Retina (tissue), 1 donor: ENCODE measurements at places on chromosomes 7 and 10.
A peak's percentile ranks its signal among the peaks of the same experiment; 100 is the strongest.

GRCh38 chr7:128872394-128872824 is 9.8 kb downstream of the ATP6V1F start:
- no peak for DNase-seq

DNA sequence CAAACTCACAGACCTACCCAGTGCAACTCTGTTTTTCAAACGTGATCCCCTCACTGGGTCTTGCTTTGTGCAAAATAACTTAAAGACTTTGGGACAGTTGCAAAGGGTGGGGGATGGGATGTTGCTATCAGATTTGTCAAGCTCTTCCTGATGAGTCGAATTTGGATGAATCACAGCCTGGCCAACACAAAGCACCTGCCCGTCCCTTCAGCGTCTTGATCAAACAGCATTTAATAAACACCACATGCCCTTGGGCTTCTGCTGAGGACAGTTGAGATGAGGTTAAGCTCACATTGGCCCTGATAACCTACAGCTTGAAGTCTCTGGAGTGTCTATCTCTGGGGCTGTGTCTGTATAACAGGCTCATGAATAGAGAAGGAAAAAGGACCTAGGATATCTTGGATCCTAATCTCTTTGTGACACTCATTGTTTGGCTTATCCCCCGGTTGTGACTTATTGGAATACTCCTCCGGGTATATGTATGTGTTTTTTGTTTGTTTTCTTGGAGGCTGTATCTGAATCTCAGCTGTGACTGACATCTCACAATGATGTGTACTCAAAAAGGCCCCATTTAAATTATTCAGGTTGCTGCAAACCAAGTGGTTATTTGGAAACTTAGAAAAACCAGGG is 132.6 kb upstream of the NAMPT start:
- DNase-seq, result no peak

- peak; percentile 97 for DNase-seq
Observed at GRCh38 chr10:70052462-70053217, at the start of gene MACROH2A2. MACROH2A2 (plus strand) TSS chr10:70052846; CDS start chr10:70075659, 22,813 bp downstream.

DNA sequence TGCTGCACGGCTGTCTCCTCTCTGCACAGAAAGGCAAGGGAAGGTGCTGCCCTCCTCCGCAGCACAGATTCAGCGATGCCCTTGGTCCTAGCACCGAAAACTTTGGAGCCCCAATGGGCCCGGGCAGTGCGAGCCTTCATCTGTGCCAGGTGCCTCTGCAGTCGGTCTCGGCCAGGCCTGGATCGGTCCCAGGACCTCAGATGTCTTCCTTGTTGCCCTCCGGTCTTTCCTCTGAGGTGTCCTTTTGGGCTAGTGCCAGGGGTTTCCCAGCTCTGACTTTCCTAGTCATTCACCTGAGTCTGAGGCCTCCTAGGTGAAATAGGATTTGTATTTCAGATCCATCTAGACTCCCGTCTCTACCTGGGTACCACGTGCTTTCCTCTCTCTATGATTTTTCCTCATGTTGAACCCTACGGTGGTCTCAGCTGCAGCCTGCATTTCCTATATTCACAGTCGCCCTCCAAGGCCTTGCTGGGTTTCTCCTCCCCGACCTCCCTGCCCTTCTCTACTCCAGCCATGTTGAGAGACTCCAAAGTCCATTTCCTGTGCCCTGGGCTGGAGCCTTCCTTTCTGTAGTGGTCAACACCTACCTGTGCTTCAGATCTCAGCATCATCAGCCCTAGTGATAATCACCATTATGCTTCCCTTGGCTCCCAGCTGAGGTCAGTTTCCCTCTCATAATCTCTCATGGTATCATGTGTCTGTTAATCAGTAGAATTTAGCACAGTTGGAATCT is 92.0 kb upstream of the PRSS58 start:
- DNase-seq, result no peak

DNA sequence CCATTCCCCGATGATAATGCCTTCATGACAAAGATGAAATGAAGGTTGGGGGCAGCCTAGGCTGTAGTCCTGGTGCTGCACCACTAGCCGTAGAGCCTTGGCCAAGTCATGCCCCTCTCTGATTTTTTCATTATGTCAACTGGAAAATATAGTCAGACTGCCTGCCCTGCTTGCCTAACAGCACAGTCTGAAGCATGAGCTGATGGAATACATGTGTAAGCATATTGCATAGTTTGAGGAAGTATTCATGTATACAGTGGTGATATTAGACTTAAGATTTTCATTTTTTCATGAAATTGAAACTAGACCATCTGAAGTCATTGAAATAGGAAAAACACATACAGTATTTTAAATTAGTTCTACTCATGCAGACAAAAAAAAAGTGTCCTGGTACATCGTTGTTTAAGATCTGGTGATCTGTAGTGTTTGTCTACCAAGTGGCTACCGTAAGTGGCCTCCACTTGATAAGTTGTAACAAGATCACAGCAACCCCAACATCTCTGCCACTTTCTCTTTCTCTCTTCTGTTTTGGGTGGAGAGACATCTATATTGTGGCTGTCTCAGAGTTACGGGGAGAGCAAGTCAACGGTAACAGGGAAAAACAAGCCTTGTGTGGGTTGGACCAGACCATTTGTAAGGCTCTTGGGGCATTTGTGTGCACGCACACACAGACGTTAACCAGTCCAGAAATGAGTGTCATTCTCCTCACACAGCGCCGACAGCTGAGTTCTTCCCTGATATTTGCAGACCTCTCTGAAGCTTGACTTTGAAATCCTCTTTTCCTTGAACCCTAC is 716.6 kb upstream of the GALNT17 start:
- no peak for DNase-seq

DNA sequence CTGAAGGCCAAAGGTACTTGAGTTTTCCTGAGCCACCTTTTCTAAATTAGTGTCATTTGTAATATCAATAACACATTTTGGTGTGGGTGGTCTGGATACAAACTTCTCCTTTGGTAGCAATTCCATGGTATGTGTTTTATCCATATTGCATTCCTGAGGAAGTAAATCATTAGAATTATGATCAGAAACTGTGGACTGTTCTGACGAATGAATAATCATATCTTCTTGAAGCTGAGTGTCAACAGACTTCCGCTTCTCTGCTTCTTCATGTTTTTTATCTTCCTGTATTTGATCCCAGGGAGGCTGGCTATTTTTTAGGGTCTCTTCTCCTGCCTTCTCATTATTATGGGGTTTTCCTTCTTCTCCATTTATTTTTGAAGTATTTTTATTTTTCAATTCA is 81.4 kb downstream of the NRBF2 start:
- no peak for DNase-seq

GRCh38 chr10:60525716-60526585 is 136.3 kb upstream of the ANK3 start:
- peak; percentile 36 for DNase-seq

DNA sequence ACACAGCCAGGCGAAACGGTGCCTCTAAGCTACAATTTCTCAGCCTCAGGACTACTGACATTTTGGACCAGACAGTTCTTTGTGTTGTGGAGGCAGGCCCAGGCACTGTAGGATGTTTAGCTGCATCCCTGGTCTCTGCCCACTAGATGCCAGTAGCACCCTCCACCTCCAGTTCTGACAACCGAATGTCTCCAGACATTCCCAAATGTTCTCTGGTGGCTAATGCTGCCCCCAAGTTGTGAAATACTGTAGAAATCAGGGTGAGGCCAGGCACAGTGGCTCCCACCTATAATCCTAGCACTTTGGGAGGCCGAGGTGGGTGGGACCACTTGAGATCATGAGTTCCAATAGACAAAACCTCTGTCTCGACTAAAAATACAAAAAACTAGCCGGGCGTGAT is 18.2 kb downstream of the HNRNPF start:
- DNase-seq, result no peak

- no peak for DNase-seq
Observed at GRCh38 chr7:142442396-142442795, 184.5 kb upstream of the PRSS58 start.

GRCh38 chr10:59709395-59710125 is at the start of gene SLC16A9:
SLC16A9 (minus strand) TSS chr10:59709850; CDS start chr10:59684291, 25,559 bp downstream.
- DNase-seq, result peak; percentile 95

- DNase-seq, result no peak
Observed at GRCh38 chr7:114857605-114858004, 64.3 kb upstream of the MDFIC start.

DNA sequence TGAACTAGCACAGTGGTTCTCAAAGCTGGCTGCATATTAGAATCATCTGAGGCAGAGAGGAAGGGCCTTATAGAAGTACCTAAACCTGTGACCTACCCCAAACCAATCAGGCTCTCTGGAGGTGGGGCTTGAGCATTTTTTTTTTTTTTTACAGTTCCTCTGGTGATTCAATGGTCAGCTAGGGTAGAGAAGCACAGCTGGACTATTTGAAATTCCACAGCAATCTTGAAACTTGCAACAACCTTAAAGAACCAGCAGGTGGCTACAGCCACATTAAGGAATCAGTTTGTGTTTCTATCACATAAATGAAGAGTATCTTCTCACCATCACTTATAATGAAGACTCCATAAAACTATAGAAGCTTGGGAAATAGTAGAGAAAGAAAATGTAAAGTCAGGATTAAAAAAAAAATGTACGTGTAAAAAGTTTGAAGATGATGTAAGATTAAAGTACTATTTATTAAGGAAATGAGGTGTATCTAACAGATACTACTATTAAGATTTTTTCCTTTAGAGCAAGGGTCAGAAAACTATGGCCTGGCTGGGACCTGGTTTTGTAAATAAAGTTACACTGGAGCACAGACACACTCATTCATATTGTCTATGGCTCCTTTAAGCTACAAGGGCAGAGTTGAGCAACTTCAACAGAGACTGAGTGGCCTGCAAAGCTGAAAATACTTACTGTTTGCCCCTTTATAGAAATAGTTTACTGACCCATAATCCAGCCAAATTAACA is 3.8 kb downstream of the RTKN2 start:
- peak; percentile 59 for DNase-seq

DNA sequence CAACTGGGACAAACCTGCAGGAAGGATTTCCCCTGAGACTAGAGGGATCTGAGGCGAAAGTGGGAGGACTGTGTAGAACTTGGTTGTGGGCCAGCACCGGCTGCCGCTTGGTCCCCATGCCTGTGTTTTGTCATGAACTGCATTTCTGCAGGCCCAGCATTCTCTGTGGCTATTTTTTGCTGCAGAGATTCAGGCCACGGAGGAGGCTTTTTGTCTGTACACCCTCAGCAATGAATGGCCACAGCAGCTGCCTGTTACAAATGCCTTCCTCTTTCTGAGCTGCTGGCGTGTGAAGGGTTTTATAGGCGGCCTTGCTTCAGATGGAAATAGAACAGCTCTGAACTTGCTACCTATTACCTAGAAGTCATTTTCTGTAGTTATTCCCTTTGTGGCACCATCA is 164.4 kb downstream of the SH2D4B start:
- DNase-seq, result no peak

DNA sequence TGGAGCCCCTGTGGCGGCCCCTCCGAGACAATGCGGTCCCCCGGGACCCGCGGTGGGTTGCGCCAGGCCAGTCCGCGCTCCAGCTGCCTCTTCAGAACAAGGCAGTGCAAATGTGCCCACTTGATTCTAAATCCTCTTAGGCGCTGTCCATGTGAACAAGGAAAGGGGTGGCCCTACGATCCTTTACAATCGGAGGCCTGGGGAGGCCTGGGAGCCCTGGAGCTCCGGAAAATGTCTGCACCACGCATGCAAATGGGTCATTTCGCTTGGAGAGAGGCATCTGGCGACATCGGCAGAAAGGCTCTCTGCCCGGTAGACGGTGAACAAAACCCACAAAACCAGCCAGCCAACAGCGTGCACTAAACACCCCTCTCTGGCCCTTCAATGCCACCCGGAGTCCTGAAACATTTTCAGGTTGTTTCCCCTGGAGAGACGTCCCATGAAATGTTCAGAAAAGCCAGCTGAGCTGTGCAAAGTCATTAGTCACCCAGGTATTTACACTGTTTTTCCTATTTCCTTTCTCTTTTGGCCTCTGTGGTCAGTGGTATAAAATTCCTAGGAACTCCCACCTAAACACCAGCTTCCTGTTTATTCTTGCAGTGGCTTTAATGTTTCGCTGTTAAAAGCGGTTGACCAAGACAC is 102.8 kb upstream of the ZNF438 start:
- peak; percentile 94 for DNase-seq

GRCh38 chr10:124524991-124525653 is 63.5 kb downstream of the LHPP start:
- no peak for DNase-seq

GRCh38 chr7:22447762-22448161 is 52.2 kb downstream of the STEAP1B start:
- no peak for DNase-seq

DNA sequence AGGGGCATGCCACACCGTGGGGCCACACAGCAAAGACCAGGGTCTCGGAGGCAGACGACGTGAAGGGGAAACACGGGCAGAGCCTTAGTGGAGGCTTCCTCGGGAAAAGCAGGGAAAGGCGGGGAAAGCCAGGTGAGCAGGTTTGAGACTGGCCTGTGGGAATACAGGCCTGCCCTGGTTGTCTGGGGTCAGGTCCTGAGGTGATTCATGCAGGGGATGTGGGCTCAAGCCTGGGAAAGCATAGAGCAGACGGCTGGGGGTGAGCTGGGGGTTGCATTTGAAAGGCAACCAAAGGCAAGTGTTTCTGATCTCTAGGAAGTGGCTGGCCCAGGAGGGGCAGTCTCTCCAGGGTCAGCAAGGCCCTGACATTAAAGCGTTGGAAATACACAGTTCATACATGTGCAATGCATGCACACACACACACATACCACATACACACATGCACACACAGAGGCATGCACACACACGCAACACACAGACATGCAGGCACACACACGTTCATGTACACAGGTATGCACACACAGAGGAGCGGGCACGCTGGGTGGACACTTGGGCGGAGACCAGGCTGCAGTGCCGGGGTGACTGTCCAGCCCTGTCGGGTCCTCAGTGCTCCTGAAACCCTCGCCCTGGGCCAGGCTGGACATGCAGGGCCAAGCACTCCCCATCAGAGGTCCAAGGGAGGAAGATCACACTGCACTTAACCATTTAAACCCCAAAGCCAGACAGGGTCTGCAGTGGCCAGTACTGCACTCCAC is 51.8 kb downstream of the DPYSL4 start:
- no peak for DNase-seq

DNA sequence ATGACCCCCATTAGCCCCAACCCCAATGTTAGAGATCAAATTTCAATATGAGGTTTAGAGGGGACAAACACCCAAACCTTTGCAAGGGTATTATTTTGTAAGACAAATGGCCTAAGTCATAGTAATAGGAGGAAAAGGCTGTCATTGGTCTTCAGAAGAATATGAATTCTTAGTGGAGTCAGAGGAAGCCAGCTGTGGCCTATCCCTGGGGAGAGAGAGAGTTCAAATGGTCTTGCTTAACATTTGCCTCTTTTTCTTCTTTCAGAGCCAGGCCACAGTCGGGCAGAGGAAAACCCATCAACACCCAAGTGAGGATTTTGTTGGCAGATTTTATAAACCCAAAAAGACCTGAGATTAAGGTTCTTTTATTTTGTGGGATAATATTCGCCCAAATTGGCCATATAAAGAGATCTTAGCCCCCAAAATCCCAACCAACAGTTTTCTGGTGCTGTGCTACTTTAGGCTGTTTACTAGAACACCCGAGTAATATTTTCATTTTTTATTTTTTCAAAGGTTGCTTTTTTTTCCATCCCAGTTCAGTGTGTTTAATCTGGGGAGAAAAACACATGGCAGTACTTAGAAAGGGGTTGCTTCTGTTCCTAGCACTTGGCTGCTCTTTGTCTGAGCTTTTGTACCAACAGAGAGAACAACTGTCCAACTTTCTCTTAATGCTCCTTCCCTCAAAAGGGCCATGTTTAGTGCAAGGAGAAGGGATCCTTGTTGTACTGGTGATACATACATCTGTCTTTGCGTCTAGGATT is 26.8 kb upstream of the ARMC3 start:
- DNase-seq, result no peak
